ENCODE measurements at places on chromosomes 2 and 18.

GRCh38 chr18:32368170-32368569, 102.5 kb downstream of the GAREM1 start:
- no peak for DNase-seq

GRCh38 chr18:48766487-48766886, 184.3 kb downstream of the SMAD7 start:
- no peak for DNase-seq

DNA sequence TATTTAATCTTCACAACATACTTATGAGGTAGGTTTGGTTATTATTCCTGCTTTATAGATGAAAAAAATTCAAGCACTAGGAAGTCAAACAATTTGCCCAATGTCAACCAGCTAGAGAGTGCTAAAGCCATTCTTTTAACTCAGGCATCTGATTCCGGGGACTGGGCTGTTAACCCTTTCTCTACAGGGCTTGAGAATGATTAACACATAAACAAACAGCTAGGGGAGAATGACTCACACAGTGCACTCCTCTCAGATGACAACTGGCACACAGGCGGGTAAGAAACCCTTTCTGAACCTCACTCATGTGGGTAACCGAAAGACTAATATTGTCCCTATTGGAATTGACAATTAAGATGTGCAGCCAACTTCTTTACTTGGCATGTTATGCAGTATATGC, 86.3 kb upstream of the FSHR start:
- no peak for DNase-seq

DNA sequence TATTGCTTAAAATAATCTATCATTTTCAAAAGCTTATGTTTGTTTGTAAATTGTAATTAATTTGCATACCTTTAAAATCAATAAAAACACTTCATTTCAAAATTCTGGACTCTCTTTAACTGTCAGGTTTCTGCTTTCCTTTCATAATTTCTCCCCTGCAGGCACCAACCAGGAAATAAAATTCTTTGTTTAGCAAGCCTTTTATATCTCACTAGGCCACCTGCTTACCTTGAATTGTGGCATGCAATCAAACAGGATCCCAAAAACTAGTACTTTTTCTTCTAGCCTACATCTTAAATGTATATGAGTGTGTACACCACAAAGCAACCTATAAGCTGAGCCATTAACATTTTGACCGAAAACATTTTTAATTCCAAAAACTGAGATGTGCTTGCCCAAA, 233.1 kb downstream of the NR4A2 start:
- DNase-seq, result no peak

- DNase-seq, result no peak
Measured at GRCh38 chr2:145168091-145168490, 648.2 kb upstream of the ZEB2 start.

- no peak for DNase-seq
Measured at GRCh38 chr2:174945601-174946260, 59.5 kb downstream of the CHN1 start.

- DNase-seq, result no peak
Measured at GRCh38 chr18:68839701-68840100, 41.8 kb downstream of the CCDC102B start.

DNA sequence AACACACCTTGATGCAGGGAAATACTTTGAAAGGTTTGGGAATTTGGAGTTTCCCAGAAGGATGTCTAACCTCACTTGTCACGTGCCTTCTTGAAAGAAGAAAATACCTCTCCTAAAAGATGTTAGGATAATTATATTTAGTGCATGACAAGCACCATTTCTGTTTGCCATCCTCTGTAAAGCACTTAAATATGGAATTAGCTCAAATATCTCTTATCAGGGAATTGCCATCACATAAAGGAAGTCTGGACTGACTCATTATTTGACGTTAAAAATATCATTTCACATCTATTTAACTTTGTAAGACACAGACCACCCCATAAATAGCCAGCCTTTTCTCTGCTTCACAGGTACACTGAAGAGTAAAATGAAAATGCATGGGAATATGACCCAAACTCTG, 140.1 kb downstream of the STK39 start:
- no peak for DNase-seq

DNA sequence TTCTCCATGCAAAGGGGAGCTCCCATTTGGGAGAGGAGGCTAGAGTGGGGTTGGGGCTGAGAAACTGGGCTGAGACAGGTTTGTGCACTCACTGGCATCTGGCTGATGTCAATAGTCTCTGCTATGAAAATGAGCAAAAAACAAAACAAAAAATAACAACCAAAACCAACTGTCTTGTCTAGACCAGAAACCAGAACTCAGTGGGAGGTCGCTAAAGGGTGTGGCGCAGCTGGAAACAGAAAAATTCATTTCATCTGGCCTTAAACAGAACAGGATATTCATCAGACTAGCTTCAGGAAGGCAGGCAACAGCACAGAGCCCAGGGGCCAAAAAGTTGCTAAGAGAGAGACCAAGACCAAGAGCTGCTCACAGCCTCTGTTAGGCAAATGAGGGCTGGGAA, 126.1 kb downstream of the THNSL2 start:
- no peak for DNase-seq

DNA sequence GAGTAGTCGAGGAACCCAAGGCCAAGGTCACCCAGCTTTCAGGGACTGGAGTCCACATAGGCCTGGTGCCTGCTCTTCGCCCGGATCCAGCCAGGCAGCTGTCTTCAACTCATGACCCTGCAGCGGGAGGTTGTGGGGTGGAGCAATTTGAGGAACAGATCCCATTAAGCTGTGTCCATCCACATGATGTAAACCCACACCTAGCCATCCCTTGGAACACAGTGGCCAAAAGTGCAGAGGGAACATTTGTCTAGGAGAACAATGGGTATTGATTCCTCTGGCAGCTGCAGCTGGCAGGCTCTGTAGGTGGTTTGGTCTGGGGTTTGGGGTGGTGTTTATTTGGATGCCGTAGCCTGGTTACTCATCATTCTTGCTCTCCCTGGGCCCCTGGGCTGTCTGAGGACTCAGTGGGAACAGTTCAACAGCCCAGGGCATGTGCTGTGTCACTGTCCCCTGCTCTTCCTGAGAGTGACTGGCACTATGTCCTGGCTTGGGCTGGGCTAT, 99.4 kb downstream of the TFCP2L1 start:
- no peak for DNase-seq

- DNase-seq, result no peak
Measured at GRCh38 chr2:144705328-144706245, 185.7 kb upstream of the ZEB2 start.

GRCh38 chr18:65423776-65424175, 327.0 kb upstream of the CDH7 start:
- no peak for DNase-seq

DNA sequence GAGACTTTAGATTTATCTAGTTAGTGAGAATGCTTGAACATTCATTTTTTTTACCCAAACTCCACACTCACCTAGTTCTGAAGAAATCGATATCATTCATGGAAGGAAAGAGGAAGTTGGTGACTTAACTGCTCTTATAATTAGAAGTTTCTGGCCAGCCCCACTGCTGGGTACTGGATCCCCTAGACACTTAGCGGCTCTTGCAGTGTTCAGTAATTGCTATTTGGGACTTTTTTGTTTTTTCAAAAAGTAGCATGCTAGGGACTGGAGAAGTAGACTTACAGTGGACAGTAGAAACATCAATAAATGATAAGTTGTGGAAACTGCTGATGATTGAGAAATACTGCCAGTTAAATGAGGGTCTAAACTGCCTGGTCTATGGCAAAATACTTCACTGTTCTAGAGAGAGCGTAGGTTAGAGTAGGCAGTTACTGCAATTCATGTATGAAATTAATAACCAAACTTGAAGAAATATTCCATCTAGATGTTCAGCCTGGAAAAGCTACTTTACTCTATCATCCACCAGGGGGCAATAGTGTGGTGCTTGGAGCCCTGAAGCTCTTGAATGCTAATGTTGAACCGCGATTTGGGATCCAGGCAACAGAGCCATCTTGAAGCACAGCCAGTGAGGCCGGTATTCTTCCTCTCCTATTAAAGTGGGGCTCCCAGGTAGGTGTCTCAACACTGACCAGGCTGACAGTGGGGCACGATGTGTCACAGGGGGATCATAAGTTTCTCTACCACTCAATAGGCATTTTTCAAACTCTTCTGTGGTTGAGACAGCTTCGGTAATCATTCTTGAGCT, 146.1 kb upstream of the SESTD1 start:
- peak; percentile 40 for DNase-seq

GRCh38 chr2:88842656-88843460, 151.4 kb downstream of the RPIA start:
- DNase-seq, result no peak

DNA sequence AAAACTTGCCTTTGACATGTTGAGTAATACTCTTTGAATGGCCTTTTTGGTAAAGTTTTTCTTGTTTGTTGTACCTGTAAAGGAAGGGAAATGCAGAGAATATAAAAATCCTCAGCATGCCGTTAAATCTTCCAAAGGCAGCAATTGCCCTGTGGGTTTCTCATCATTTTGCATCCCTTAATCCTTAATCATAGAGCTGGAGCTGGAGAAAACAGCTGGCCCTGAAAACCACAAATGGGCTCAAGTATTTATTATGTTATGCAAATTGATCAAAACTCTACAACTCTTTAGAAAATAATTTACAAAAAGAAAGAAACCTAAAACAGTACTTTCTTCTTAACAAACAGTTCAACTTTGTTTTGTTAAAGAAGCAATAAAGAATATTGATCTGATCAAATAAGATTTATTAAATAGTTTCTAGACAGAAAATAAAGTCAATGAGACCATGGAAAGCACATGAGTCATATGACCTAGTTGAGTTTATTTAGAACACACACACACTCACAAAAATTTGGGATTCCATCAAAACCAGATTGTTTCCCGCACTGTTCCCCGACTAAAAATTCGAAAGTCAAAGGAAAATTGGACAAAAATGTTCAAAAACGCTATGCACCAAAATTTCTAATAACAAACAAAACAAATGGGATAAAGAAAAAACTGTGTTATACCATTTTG, 309.0 kb downstream of the GULP1 start:
- DNase-seq, result no peak

DNA sequence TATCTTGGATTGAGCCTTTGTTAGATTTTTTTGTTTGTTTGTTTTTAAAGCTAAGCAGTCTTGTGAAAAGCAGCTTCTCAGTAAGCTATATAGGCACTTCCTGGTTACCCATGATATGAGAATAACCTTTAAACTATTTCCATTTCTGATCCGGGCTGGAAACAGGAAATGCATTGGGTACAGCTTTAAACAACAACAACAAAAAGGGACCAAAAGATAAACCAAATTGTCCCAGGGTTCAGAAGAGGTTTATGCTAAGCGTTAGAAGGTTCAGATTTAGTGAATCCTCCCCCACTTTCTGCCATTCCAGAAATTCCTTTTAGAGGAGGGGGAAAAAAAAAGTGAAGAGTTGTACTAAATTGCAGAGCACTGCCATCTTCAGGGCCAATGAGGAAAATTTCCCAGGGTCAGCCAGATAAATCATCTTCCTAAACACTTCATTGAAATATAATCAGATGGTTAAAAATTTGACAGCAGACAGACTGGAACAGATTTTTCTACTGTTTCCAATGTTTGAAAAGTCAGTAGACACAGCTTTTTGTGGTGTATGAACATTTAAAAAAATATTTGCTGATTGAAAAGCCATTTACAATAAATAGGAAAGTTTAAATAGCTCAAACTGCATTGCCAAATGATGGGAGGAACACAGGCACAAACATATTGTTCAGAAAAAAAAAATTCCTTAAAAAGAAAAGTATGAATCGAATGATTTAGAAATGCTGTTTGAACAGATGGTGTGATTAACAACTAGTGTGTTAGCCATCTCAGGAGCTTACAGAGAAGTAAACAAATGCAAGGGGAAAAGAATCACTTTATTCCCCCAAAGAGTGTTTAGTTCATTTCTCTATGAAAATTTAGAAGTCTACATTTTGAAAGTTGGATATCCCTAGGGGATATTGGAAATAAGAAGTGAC, 189.9 kb upstream of the TANK start:
- no peak for DNase-seq

GRCh38 chr2:224909885-224910573, 132.2 kb downstream of the DOCK10 start:
- DNase-seq, result no peak

All from activated CD8-positive, alpha-beta T cell treated with anti-CD3 and anti-CD28 coated beads, Interleukin-2, amount 10 ng/mL, durations not matched to agents 7 days and 5 days (primary cell).